Activated CD4-positive, alpha-beta T cell treated with anti-CD3 and anti-CD28 coated beads, Interleukin-2, Interleukin-6, amounts not matched to agents 100 ng/mL and 50 ng/mL, durations not matched to agents 16 hours and 8 hours (primary cell): ENCODE measurements at places on chromosomes 1 and 21.
A peak's percentile ranks its signal among the peaks of the same experiment; 100 is the strongest.

DNA sequence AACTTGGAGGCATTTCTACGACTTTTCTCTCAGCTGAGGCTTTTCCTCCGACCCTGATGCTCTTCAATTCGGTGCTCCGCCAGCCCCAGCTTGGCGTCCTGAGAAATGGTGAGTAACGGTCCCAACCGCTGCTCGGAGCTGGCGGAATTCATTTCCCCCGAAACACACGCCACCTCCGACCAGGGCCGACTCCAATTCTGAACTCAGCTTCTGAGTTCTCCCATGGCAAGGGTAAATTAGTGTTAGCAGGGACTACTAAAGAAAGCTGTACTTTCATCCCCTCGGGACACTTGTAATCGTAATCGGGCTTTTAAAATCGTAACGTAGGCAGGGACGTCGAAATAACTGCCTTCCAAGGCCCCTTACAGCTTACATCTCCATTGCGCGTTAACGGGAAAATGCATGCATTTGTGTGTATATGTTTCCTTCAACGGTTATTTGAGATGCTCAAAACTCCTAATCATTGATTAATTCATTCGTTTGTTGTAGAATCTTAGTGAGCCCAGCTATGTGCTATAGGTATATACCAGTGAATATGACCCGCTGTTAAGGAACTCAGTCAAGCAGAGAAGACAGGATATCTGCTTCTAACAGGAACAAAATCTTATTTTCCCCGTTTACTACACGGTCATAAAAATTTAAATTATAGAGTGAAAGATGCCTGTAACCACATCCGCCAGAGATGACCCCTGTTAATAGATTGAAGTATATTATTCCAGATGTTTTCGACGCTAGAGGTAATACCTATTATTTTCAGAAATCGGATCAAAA is 472 bp downstream of the DTL start:
- DNase-seq: no peak

DNA sequence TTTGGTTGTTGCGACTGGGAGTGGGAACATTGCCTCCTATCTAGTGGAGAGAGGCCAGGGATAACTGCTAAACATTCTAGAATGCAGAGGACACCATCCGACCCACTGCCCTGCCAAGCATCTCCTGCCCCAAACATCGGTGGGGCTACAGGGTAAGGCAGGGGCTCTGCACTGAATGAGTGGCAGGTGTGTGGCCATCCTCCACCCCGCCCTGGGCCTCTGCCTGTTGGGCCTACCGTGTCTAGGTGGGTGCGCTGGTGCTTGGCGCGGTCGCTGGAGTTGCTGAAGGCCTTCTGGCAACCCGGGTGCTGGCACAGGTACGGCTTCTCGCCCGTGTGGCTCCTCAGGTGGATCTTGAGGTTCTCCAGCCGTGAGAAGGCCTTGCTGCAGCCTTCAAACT is 70.4 kb downstream of the DMRTB1 start:
- no peak for DNase-seq

- no peak for DNase-seq
Measured at GRCh38 chr1:40788561-40789341, 5.2 kb downstream of the KCNQ4 start.

DNA sequence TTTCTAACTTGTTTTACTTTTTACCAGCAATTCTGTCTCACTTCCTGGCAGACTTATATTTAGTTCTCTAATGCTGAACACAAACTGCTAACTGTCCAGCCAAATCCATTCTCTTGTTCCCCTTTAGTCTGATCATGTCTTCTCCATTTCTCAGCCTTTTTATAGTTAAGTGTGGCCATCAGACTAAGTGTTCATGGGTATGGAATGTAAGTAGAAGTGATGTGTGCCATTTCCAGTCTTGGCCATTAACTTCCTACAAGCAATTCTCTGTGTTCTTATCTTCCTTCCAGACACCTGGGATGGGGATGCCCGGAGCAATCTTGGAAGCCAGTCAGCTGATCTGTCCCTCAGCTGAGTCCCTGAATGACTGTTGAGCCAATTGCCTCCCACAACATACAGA is 165.8 kb downstream of the ST6GALNAC3 start:
- DNase-seq: no peak

- no peak for DNase-seq
Measured at GRCh38 chr1:86460998-86461397, 7.7 kb upstream of the CLCA1 start.

- DNase-seq: peak; percentile 48
Measured at GRCh38 chr1:205430696-205431305, 8.9 kb upstream of the LEMD1 start.

DNA sequence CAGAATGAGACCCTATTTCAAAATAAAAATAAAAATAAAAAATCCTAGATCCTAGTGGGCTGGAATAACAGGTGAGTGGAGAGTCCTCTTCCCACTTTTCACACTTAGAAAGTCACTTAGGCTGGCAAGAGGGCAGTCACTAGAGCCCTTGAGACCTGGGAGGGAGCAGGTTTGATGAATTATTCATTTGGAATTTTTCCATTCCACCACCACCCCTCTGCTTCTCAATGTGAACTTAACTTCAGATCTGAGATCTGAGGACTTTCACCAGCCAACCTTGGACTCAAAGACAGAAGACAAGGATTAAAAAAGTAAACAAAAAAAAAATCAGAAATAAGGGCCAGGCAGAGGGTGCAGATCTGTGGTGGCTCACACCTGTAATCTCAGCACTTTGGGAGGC is 16.5 kb downstream of the AKR7A3 start:
- DNase-seq: no peak

DNA sequence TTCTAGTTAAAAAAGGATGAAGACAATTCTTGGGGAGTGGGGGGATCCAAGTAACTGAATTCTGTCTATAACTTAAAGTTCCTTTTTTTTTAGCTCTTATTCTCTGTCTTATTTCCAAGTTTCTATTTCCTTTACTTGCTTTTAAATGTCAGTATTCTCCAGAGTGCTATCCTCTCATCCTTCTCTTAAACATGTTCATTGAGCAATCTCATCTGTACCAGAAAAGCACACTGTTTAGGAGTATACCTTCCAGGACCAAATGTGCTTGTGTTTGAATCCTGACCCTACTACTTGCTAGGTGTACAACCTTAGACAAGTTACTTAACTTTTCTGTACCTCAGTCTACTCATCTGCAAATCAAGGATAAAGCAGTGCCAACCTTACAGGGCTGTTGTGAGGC is 50.1 kb downstream of the AKT3 start:
- DNase-seq: no peak

GRCh38 chr1:1223891-1224290 is 7.9 kb downstream of the SDF4 start:
- no peak for DNase-seq

- no peak for DNase-seq
Measured at GRCh38 chr1:205298191-205298994, 23.2 kb downstream of the NUAK2 start.

DNA sequence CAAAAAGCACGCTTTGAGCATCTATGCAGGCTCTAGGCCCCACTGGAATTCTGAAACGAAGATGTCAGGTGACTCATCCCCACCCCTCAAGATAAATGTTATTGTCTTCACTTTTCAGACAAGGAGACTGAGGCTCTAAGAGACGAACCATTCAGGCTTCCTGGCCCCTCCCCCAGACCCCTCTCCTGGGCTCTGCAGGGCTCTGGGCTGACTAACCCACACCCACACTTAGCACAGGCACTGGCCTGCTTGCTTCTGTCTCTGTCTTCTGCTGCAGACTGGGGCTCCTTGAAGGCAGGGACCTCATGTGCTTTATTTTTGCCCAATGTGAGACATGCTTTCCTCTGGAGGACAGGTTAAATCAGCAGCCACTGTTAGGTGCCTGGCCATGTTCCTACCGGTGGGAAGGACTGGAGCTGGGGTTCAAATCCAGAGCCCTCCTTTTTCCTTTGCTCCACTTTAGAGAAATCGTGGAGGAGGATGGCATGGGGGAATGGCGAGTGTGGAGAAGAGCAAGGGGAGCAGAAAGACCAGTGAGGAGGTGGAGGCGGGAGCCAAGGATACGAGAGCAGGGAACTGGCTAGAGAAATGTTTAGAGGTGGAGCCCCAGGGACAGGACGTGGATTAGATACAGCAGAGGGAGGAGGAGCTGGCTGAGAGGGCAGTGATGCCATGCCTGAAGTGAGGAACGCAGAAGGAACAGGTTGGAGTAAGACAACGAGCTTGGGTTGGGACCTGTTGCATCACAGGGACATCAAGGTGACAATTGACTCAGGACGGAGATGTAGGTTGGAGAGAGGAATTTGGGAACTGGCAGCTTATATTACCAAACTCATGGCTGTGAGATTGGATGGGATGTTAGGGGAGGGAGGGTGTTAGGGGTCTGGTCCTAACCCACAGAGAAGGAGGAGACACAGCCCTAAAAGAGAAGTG is 1.7 kb downstream of the TMEM125 start:
- DNase-seq: no peak

- DNase-seq: no peak
Measured at GRCh38 chr21:45366931-45367401, 38.0 kb upstream of the COL18A1 start.

GRCh38 chr1:60527567-60527966 is 454.0 kb upstream of the C1orf87 start:
- no peak for DNase-seq

DNA sequence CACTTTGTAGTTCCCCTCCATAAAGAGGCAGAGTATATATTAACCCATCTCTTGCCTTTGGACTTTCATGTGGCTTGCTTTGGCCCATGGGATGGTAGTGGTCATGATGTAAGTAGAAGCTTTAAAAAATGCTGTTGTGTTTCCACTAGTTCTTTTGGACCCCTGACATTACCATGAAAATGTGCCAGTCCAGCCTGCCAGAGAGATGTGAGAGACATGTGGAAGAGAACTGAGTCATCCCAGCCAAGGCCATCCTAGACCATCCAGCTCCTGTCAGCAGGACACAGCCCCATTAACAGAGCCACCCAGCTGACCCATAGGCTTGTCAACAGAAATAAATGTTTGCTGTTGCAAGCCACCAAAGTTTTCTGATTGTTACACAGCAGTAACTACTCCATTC is 3.9 kb upstream of the CD101 start:
- no peak for DNase-seq

GRCh38 chr1:30790850-30791778 is 33.5 kb upstream of the LAPTM5 start:
- no peak for DNase-seq

DNA sequence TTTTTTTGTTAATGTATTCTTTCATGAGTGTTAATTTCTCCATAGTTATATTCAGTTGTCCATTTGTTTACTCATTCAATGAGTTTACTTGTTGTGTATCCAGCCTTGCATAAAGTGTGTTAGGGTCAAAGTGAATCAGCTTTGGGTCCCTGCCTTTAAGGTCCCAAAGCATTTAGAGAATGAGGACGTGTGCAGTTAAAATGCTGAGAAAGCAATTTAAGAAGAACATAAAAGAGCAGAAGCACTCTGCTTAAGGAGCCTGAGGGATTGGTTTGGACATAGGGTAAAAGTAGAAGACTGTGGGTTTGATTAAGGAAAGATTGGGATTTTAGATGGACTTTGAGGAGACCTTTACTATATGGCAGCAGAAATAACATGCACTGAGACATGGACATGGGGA is 3.5 kb downstream of the OR14I1 start:
- DNase-seq: no peak

DNA sequence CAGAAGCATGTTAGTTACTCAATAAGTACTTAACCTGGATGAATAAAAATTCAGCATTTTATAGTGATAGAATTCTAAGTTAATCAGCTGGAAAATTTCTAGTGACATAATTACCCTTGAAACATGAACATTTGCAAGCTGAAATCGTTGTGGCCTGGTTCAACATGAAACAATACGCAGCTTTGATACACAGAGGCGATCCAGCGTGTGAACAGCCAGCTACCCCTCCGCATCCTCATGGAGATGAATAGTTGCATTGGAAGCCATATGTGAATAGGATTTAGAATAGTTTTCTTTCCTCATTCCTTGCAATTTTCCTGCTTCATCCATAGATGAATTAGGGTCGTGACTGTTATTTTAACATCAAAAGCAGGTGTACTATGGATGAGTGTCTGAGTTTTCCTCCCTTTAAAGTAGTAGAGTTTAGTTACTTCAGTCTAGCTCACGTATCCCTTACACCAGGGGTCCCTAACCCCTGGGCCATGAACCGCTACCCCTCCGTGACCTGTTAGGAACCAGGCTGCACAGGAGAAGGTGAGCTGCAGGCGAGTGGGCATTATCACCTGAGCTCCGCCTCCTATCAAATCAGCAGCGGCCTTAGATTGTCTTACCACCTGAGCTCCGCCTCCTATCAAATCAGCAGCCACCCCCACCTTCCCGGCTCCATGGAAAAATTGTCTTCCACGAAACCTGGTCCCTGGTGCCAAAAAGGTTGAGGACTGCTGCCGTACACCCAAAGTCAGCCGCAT is 6.2 kb upstream of the TARBP1 start:
- no peak for DNase-seq

GRCh38 chr1:48697066-48697707 is 79.5 kb downstream of the BEND5 start:
- peak; percentile 69 for DNase-seq

GRCh38 chr1:8398677-8399076 is 80.8 kb downstream of the SLC45A1 start:
- DNase-seq: no peak

DNA sequence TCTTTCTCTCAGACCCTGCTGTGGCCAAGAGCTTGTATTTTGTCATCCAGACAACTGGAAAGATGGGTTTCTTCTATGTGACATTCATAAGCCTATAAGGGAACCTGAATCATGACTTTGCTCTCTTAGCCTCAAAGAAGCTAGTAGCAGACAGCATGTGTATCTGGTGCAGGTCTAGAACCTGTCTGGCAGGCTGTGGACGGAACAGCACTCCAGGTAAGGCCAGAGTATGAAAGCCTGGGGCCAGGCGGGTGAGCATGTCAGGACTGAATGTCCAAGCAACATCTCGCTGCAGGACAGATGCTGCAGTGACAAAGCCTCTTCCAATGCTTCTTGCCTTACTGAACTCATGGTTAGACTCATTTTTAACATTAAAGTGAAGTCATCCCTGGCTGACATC is 32.8 kb downstream of the AKNAD1 start:
- no peak for DNase-seq

DNA sequence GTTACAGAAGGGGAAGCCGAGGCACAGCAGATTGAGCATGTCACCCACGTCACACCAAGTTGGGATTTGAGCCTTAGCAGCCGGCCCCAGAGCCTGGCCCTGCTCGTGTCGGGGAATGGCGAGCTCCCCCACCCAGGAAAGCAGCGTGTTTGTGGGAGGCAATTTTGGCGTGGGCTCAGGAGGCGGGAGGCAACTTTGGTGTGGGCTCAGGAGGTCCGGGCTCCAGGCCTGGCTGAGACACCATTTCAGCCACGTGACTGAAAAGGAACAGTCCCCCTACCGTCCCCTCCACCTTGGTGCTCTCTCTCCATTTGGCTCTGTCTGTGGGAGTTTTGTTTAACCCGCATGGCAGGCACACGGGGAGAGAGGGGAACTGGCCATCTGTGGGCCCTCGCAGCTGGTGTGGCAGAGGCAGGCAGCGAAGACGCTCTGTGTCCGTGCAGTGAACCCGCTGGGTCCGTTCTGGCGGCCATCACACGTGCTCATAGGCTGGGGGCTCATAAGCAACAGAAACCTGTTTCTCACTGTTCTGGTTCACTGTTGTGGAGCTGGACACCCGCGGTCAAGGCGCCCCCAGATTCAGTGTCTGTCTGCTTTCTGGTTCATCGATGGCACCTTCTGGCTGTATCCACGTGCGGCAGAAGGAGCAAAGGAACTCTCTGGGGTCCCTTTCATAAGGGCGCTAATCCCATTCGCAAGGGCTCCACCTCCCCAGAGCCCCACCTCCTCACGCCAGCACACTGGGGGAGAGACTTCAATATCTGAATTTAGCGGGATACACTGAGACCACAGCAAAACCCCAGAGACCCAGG is 110.2 kb downstream of the CRYAA start:
- no peak for DNase-seq

GRCh38 chr1:174262349-174263241 is 103.3 kb downstream of the RABGAP1L start:
- DNase-seq: peak; percentile 35
